ENCODE measurements at places on chromosomes 12 and 14.
A peak's percentile ranks its signal among the peaks of the same experiment; 100 is the strongest.

- no peak for DNase-seq
Measured at GRCh38 chr14:104521816-104522745, 57.5 kb upstream of the C14orf180 start.

GRCh38 chr14:40188006-40188405 lies 755.8 kb upstream of the FBXO33 start:
- DNase-seq, result no peak

GRCh38 chr12:124388679-124389137 lies 93.8 kb downstream of the RFLNA start:
- peak; percentile 48 for DNase-seq

DNA sequence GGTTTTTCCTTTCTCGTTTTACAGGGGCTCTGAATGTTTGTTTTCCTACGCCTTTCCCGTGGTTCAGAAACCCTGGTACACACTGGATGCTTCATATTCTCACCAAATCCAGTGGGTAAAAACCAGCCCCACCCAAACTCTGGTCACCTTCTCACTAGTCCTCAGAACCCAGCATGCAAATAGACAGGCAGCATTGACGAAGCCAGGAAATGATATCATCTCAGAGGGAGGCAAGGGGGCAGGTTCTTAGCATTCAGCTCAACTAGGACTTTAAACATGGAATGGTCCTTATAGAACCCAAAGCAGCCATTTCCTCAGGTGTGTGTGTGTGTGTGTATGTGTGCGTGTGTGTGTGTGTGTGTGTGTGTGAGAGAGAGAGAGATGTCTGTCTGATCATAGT lies 142.0 kb downstream of the KCNK10 start:
- DNase-seq, result no peak

- DNase-seq, result no peak
Measured at GRCh38 chr12:11321980-11322379, 11.7 kb upstream of the PRB4 start.

DNA sequence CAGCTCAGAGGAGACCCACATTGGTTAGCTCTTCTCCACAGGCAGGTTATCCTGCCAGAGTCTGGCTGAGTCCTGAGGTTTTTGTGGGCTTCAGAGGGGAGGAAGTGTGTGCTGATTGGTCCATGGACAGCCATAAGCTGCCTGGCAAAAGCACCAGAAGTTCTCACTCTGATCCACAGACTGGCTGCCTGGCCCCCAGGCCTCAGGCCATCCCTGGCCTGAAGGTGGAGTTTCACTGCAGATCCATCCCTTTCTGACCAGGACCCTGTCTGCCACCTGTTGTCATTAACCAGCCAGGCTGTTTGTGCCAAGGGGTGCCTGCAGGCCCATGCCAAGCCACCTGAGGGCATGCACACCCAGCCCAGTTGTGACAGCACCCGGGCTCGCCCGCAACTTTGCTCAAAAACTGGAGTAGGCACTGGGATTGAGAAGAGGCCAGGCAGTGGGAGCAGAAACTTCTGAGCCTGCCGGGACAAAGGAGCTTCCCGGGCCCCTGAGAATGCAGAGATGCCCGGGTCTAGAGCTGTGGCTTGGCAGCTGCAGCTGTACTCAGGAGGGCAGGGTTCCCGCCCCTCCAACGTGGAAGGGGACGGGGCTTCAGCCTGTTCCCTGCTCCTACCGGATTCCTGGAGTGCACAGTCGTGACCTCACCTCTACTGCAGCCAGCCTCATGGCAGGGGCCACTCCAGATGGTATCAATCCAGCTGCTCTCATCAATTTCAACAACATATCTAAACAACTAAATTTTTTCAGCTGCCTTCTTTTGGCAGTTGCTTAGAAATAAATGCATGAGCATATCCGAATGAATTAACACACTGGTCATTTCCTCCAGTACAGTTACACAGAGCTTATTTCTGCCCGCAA lies 1277.3 kb downstream of the SLC16A7 start:
- no peak for DNase-seq

- DNase-seq, result no peak
Measured at GRCh38 chr14:99079061-99079727, 192.8 kb downstream of the BCL11B start.

DNA sequence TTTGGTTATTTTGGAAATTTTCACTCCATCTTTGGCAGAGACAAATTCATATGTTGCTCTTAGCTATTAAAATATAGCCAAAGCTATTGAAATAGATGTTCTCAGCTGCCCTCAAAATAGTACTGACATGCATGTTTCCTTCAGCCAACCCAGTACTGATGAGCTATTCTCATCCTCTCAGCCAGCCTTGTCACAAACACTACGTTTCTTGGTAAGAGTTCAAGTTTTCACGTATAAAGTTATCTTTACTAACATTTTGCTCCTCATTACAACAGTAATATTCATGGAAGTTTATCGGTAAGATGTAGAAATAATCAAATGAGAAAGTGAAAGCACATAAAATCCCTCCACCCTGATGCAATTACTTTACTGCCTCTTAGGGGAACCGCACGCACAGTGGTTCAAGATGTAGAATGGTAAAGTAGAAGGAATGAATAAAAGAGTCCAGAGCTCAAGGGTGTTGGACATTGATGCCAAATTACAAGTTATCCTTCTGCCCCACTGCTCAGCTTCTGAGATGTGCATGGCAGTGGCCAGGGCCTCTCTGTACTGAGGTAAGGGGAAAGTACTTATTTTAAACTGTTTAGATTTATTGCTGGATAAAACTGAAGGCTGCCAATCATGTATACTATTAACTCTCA lies 20.7 kb downstream of the GCH1 start:
- no peak for DNase-seq

GRCh38 chr14:59827401-59827800 lies 43.2 kb downstream of the RTN1 start:
- DNase-seq, result no peak

- DNase-seq, result no peak
Measured at GRCh38 chr14:74242021-74242779, 3.0 kb downstream of the VSX2 start.

GRCh38 chr14:34000396-34000795 lies 49.5 kb upstream of the EGLN3 start:
- no peak for DNase-seq

GRCh38 chr14:64244279-64244678 lies 49.9 kb downstream of the ESR2 start:
- DNase-seq, result no peak

- DNase-seq, result no peak
Measured at GRCh38 chr12:76680940-76681339, 83.0 kb upstream of the ZDHHC17 start.

DNA sequence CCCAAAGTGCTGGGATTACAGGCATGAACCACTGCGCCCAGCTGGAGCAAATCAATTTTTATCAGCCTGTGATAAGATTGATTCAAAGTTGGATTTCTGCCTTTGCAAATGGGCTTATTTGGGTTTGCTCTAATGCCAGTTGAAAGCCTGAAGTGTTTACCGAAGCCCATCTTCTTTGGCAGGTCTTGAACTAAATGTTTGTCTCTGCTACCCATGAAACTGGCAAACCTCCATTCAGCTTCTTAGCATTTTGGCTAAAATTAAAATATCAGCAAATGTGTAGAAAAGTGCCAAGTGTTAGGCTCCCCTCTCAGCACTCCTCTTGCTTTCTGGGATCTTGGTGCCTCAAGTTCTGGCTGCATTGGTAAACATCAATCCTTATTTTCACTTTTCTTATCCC lies 61.5 kb downstream of the MGAT4C start:
- no peak for DNase-seq

DNA sequence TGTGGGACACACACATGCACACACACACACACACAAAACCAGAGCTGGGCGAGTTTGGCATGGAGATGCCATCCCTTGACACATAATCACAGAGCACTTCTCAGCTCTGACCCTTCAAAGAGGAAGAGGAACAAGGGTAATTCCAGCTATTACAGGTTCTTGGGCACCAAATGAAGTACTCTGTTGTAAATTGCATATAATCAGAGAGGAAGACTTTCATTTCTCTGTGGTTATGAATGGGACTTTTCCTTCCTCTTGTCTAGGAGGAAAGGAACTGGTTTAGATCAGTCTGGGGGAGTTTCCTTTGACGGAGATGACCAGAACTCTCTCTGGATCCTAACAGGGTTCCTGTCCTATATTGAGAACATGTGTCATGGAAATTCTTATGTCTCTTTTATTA lies 26.4 kb upstream of the FGF6 start:
- DNase-seq, result no peak

DNA sequence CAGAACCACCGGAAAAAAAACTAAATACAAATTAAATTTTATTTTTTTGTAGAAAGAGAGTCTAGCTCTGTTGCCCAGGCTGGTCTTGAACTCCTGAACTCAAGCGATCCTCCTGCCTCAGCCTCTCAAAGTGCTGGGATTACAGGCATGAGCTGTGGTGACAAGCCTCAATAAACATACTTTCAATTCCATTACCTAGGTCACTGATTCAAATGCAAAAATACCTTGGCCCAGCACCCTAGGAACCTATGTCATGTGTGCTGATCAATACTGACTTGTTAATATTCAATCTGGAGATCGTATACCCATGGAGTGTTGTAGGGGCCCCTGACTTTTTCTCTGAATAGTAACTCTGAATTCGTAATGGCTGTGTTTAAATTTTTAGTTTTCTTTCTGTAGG lies 7.1 kb upstream of the TMEM30B start:
- no peak for DNase-seq

- no peak for DNase-seq
Measured at GRCh38 chr14:94771158-94771905, 1.4 kb upstream of the GSC start.
